ENCODE measurements at places on chromosomes 3 and 15. TPM values are rescaled to one million over a fixed set of nuclear protein-coding genes. Genes with fewer than 3 reads are reported as not detected.

The RAB6B gene
- under 0.01 TPM for total RNA-seq

The ANKRD63 gene
- total RNA-seq: not detected

The C3orf22 gene
- not detected for total RNA-seq

The BNC1 gene
- total RNA-seq: not detected

The POC1A gene
- 8.6 TPM for total RNA-seq

The CLDND1 gene
- total RNA-seq: 79.7 TPM

The A4GNT gene
- total RNA-seq: not detected

The CCDC9B gene
- 34.8 TPM for total RNA-seq

The ZNF80 gene
- total RNA-seq: not detected

The SLC51B gene
- not detected for total RNA-seq

The MAPK6 gene
- total RNA-seq: 50.6 TPM

The LIPH gene
- total RNA-seq: 1.2 TPM

The GXYLT2 gene
- 0.65 TPM for total RNA-seq

The COL8A1 gene
- total RNA-seq: 1.6 TPM

The CLRN1 gene
- total RNA-seq: not detected

The PTX3 gene
- 0.43 TPM for total RNA-seq

The SLC33A1 gene
- 61.6 TPM for total RNA-seq
